ENCODE measurements at places on chromosomes 13 and 19. TPM values are rescaled to one million over a fixed set of nuclear protein-coding genes. Genes with fewer than 3 reads are reported as not detected.

GRCh38 chr19:16457195-16457953, 14.4 kb downstream of the EPS15L1 start:
- DNase-seq = peak; percentile 62

The ZNF66 gene
- not detected for total RNA-seq

- no peak for DNase-seq
Measured at GRCh38 chr13:66208589-66208988, 1021.5 kb downstream of the PCDH9 start.

DNA sequence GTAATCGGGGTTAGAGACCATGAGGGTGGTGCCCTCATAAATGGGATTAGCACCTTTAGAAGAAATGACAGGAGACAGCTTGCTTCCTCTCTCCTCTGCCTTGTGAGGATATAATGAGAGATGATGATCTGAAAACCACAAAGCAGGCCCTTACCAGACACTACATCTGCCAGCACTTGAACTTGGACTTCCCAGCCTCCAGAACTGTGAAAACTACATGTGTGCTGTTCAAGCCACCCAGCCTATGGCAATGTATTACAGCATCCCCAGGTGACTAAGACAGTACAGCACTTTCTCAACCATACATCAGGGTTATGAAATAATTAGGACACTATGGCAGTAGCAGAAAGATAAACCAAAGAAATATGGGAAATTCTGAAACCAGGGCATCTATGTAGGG, 7.4 kb downstream of the ZNF564 start:
- DNase-seq = no peak

The PTH2 gene
- not detected for total RNA-seq

- DNase-seq = no peak
Measured at GRCh38 chr13:112923962-112924361, 45.1 kb upstream of the MCF2L start.

DNA sequence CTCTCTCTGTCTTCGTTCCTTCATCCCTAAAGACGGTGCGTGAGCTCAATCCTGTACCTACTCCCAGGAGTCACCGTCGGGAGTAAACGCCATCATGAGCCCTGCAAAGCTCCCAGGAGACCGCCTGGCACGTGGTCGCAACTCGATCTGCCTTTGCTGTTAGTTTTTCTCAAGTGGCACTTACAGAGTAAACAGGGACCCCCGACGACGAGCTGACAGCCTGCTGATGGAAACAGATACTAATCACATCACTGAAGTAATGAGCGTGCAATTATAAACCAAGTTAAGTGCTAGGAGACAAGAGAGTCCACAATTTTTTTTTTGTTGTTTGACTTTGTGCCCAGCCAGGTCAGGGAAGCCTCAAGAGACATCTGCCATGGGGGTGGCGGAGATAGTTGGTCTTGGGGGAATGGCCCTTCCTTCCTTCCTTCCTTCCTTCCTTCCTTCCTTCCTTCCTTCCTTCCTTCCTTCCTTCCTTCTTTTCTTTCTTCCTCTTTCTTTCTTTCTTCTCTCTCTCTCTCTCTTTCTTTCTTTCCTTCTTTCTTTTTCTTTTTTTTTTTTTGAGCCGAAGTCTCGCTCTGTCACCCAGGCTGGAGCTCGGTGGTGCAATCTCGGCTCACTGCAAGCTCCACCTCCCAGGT, 23.6 kb downstream of the CACNG6 start:
- peak; percentile 54 for DNase-seq

The THSD1 gene
- total RNA-seq = 0.07 TPM

GRCh38 chr13:23631311-23632047, 61.3 kb downstream of the TNFRSF19 start:
- no peak for DNase-seq

The SGCG gene
- not detected for total RNA-seq

DNA sequence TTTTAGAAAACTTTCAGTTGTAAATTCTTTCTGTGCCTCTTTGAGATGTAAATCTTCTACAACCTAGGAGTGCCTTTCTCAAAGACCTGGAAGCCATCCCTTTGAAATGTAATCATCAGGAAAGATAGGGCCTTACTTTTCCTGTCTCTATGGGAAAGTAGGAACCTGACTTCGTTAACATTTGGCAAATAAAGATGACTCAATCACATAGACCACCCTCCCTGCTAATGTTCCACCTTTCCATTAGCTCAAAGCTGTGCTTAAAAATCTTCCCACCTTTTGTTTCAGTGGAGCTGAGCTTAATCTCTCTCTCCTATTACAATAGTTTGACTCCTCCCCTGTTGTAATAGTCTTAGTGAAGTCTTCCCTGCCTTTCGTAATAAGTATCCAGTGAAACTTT, 247.7 kb downstream of the OLFM4 start:
- DNase-seq = peak; percentile 65

GRCh38 chr19:39916236-39916635, 18.2 kb downstream of the FCGBP start:
- peak; percentile 52 for DNase-seq

The FGF21 gene
- total RNA-seq = 0.35 TPM

The CCDC122 gene
- 2.8 TPM for total RNA-seq

- no peak for DNase-seq
Measured at GRCh38 chr13:35993686-35994085, 137.5 kb downstream of the DCLK1 start.

The SIGLEC9 gene
- not detected for total RNA-seq

The MUC16 gene
- total RNA-seq = not detected

GRCh38 chr19:18155095-18156087, 2.4 kb downstream of the PIK3R2 start:
- no peak for DNase-seq

The ACP7 gene
- total RNA-seq = 0.14 TPM

GRCh38 chr19:15810335-15810734, 5.1 kb downstream of the OR10H1 start:
- no peak for DNase-seq

The CYP2A7 gene
- total RNA-seq = not detected

DNA sequence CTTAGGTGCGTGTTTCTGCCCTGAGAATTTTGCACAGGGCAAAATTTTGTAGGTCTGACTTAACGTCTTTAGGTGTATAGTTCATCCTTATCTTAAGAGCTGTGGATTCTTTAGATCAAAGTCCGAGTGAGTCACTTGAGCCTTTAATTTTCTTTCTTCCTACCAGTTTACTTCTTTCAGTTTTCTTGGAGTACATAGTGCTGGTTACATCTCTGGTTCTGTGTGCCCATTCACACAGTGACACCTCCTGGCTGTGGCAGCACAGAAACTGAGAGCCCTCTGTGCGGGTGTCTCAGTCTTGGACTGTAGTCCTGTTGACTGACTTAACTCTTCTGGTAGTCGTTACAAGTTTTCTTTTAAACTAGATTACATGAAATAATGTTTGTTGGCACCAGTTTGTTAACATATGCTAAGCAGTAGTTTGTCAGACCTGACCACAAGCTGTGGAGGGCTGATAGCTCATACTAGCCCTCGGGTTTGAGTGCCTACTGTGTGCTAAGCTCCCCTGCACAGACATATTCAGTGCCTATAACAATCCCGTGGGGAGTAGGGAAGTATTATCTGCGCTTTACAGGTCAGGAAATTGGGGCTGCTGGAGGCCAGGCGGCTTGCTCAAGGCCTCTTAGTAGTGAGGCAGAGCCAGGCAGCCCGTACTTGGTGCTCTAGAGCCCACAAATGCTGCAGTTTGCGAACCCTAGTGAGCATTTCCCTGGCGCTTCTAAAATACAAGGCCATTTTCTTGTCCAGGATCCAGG, 1.6 kb downstream of the GATAD2A start:
- DNase-seq = no peak

- DNase-seq = peak; percentile 55
Measured at GRCh38 chr19:49387936-49388372, at the start of gene KASH5. Gene KASH5 (plus strand): TSS chr19:49388249. CDS start chr19:49390884, 2,635 bp downstream.

GRCh38 chr19:1109032-1109551, 5.3 kb downstream of the GPX4 start:
- no peak for DNase-seq

DNA sequence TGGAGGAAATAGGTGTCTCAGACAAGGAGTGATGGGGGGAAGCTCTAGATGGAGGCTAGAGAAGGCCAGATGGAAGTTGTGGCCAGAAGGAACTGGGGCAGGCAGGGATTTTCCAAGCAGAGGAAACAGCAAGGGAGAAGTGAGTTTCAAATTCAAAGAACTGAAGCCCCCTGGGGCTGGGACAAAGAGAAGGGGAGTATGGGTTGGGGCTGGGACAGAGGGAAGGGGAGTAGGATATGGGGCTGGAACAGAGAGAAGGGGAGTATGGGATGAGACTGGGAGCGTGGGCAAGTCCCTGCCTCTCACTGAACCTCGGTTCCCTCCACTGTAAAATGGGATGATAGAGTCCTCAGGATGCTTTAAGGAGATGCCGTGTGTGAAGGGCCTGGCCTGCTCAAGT, 1.9 kb upstream of the GTF2F1 start:
- DNase-seq = peak; percentile 70

DNA sequence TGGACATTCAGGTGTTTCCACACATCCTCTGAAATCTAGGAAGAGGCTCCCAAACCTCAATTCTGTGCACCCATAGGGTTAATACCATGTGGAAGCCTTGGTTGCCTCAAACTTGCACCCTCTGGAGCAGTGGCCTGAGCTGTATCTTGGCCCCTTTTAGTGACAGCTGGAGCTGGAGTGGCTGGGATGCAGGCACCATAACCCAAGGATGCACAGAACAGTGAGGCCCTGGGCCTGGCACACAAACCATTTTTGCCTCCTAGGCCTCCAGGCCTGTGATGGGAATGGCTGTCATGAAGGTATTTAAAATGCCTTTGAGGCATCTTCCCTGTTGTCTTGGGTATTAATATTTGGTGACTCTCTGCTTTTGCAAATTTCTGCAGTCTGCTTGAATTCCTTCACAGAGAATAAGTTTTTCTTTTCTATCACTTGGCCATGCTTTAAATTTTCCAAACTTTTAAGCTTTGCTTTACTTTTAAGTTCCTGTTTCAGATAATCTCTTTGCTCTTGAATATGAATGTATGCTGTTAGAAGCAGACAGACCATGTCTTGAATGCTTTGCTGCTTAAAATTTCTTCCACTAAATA, 1594.5 kb upstream of the PCDH20 start:
- no peak for DNase-seq

GRCh38 chr19:57560049-57560491, 407 bp upstream of the ZNF550 start:
- peak; percentile 36 for DNase-seq

- DNase-seq = no peak
Measured at GRCh38 chr13:21383090-21383489, 76.0 kb downstream of the ZDHHC20 start.

DNA sequence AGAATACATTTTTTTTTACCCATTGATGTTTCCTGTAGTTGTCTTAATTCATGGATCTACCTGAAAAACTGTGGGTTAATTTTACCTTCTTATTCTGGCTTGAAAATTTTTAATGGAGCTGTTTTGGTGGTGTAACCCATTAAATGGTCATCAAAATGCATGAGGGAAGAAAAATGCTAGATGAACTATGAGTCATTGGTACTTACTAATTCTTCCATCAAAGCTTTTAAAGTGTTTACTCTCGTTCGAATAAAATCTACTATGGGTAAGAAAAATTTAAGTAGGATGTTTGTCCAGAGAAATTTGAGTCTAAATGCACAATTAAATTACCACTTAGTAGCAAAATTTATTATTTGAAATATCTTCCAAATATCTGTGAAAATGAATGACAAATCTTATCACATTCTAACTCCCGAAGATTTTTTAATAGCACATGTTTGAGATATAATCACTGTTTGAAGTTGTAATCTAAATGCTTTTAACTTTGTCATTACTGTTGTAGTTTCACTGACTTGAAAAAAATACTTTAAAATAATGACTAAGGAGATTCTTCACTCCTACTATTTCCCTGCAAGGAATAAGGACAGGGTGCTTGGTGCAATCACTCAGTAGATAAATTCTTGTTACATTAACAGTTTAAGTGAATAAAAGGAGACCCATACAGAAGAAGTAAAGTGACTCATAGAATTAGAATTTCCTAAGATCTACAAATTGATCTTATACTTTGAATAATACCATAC, 437.7 kb downstream of the IRS2 start:
- no peak for DNase-seq

DNA sequence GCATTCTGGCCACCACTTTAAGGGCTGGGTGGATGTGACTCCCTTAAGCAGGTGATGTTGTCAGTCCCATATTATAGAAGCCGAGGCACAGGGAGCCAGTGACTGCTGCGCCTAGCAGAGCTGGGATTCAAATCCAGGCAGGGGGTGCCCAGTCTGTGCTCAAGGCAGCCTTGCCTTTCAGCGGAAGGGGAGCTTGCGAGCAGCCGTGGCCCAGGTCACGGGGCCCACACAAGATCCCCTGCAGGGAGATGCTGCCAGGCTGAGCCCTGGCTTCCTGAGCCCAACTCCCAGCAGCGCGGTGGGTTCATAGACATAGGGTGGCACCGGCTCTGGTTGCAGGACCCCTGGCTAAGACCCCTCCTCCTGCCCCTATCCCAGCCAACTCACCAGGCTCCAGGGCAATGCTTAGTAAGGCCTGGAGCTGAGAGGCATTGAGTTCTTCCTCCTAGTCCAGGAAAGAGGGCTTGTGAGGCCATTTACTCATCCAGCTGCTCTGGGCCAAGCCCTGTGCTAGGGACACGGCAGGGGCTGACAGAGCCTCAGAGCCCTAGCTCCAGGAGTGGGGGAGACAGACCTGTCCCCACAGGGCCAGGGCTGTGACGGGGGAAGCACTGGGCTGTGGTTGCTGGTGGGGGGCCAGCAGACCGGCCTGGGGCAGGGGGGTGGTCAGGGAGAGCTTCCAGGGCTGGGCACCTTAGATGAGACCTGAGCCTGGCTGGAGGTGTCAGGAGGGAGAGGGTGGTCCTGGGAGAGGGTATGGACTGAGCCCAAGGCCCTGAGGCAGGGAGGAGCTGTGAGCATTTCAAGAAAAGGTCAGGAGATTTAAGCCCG, 9.6 kb downstream of the CAPN12 start:
- peak; percentile 75 for DNase-seq

GRCh38 chr19:57279418-57280164, 694 bp upstream of the ZNF460 start:
- peak; percentile 90 for DNase-seq

DNA sequence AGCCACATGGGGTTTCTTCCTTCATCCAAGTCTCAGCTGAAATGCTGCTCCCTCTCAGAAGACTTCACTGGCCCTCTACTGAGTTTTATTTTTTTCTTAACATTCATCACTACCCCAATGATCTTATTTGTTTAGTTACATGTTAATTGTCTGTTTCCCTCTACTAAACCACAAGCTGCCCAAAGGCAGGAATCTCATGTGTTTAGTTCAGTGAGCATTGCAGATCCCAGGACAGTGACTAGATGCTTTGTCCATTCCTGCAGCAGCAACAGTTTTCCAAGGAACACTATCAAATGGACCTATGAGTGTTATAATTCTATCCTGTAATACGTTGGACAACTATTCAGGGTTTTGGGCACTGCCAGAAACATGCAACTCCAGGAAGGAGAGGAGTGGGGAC, 93.1 kb downstream of the RNASEH2B start:
- DNase-seq = no peak

- DNase-seq = no peak
Measured at GRCh38 chr19:58550362-58551122, 4.4 kb downstream of the CHMP2A start.

The FFAR2 gene
- total RNA-seq = not detected

DNA sequence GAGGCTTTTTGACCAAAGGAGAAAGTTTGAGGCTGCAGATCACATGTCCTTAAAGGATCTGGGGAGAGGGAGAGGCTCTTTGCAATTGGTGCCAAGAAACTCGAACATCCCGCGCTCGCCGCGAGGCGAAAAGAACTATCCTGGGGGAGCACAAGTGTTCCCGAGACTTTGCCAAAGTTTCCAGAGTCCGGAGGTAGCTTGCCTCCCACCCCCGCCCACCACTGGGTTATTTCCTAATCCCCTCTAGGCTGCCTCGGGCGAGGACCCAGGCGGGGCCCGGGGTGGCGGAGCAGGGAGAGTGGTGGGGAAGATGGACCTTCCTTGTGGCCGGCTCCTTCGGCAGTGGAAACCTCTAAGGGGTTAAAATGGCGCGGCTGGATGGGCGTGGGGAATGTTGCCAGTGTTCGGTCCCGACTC, 114.5 kb downstream of the KCNRG start:
- peak; percentile 82 for DNase-seq
